MCF 10A (cell line): ENCODE measurements at places on chromosomes 3 and 15. TPM values are rescaled to one million over a fixed set of nuclear protein-coding genes. Genes with fewer than 3 reads are reported as not detected.

LRTM1 gene
- total RNA-seq: not detected in 2 replicates

XYLB gene
- total RNA-seq: 4.4 and 6.6 TPM in 2 replicates

RAD54L2 gene
- total RNA-seq: 23.5 and 28.2 TPM in 2 replicates

PPP1R14D gene
- not detected in 2 replicates for total RNA-seq

DENND6A gene
- 21.2 and 22.3 TPM in 2 replicates for total RNA-seq

PLSCR5 gene
- total RNA-seq: not detected in 2 replicates

DCLK3 gene
- not detected in 2 replicates for total RNA-seq

MUSTN1 gene
- total RNA-seq: 2.3 TPM in 1 of 2 replicates, not detected in the other

SQOR gene
- 49.8 and 75.0 TPM in 2 replicates for total RNA-seq

GPR62 gene
- total RNA-seq: not detected in 2 replicates

ZNF774 gene
- total RNA-seq: 2.6 and 4.8 TPM in 2 replicates

C2CD4A gene
- 0.16 TPM in 1 of 2 replicates, not detected in the other for total RNA-seq

GRCh38 chr3:172546105-172546504, 22.9 kb upstream of the TNFSF10 start:
- DNase-seq: peak; percentile 86

DNA sequence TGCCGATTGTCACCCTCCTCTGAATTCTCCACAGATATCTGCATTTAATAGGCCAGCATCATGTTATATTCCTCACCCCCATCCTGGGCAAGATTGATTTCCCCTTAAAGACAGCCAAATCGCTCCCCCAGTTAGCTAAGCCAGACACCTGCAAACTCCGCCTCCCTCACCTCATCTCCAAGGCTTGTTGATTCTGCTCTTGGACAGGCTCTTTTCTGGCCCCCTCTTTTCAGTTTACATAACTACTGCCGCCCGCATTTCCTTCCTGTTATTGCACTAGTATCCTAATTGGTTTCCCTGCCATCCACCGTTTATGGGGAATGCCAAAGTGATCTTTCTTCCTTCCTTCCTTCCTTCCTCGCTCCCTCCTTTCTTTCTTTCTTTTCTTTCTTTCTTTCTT, 214.7 kb upstream of the MRPL3 start:
- no peak for DNase-seq

DNA sequence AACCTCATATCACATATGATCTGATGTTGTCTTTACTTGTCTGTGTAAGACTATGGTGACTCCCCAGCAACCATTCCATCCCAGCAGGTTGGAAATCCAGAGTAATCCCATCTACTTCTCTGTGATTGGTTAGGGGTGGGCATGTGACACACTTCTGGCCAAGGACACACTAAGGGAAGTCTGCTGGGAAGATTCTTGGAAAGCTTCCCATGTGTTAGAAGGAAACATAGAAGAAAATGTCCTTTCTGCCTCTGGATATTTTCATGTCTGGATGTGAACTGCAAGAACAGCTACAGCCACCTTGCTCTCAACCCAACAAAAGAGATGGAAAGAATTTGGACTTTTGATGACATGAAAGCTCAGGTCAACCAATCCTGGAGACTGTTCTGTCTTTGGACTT, 2.6 kb upstream of the UBE2Q2 start:
- peak; percentile 52 for DNase-seq

DNA sequence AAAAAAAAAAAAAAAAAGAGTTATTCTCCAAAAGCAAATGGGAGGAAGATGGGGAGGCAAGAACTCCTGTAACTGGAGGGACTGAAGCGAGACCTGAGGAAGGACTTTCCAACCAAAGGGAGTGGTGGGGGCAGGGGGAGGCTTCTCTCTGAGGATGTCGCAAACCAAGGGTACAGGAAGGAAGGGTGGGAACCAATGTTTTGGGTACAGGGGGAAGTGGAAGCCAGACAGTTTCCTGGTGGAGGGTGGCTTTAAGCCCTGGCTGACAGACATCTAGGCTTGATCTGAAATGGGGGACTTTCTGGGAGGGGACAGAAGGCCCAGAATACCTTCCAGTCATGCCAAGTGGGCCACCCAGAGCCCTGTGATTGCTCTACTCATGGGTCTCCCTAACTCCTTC, 27.0 kb downstream of the VIPR1 start:
- DNase-seq: no peak

DNA sequence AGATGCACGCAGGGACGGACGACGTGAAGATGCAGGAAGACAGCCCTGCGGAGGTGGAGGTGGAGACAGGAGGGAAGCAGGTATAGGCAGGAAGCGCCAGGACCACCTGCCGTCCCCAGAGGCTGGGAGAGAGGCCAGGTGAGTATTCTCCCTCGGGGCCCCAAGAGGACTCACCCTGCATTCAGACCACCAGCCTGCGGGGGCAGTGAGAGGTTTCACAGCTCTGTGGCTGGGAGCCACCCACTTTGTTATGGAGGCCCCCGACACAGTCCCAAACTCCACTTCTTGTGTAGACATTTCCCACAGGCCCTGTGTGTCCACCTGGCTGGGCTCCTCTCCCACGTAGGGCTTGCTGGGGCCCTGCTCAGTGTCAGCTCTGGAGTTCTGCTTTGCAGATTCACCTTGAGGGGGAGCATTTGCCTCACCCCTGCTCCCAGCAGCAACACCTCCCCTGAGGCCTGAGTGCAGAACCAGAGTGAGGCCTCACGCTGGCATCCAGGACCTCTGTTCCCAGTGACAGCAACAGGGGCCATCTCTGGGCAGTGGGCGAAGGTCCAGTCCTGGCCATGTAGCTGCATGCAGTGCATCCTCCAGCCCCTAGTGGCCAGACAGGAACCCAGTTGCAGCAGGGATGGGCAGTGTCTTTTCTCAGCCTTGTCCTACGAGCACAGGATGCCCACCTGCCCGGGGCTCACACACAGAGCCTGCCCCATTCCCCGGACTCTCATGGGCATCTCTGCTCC, 119.4 kb upstream of the IQSEC1 start:
- DNase-seq: peak; percentile 11

DNA sequence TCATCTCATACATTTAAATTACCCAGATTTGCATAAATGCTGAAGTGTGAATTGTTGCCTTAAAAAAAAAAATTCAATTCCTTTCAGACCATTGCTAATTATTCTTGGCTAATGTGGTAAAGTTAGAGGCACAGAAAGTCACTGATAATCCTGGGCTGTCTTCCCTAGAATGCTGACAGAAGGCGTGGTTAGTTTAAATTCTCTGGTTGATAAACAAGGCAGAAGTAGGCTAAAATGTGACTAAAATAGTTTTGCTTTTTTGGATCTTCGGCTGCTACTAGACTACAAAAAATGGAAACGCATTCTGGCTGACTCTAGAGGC, 193.7 kb downstream of the OTOL1 start:
- DNase-seq: no peak

GRCh38 chr3:188194332-188194731, 40.4 kb downstream of the LPP start:
- peak; percentile 34 for DNase-seq

DNA sequence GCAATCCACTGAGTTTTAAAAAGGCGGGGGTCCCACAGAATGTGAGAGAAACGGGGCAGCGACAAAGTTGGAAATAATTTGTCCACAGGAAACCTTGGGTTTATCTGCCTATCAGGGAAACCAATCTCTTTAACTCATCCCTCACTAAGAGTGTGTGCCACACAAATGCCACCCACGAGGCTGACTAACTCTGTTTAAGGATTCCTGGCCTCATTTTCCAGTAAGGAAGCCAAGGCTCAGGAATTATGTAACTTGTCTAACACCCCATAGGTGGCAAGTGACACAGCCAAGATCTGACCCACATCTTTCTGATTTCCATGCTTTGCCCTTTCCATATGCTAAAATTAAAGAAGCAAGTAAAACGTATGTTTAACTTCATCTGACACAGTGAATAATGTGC, 263.2 kb downstream of the CNTN3 start:
- no peak for DNase-seq

DNA sequence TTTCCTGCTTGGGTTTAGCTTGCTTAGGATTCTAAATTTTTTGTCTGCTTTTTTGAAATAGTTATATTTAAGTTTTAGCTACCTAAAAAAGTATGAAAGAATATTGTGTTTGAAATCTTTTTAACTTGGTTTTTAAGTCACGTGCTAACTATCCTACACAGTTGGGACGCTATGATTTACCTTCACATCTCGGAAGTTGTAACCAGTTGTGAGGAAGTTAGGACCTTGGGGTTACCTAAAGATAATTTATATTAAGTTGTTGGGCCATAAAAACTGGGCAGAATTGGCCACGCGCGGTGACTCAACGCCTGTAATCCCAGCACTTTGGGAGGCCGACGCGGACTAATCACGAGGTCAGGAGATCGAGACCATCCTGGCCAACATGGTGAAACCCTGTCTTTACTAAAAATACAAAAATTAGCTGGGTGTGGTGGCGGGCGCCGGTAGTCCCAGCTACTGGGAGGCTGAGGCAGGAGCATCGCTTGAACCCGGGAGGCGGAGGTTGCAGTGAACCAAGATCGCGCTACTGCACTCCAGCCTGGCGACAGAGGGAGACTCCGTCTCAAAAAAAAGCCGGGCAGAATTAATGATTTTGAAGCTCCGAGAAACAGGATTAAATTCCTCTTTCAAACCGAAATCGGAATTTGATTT, 1.0 kb downstream of the ZFAND6 start:
- DNase-seq: peak; percentile 60

DNA sequence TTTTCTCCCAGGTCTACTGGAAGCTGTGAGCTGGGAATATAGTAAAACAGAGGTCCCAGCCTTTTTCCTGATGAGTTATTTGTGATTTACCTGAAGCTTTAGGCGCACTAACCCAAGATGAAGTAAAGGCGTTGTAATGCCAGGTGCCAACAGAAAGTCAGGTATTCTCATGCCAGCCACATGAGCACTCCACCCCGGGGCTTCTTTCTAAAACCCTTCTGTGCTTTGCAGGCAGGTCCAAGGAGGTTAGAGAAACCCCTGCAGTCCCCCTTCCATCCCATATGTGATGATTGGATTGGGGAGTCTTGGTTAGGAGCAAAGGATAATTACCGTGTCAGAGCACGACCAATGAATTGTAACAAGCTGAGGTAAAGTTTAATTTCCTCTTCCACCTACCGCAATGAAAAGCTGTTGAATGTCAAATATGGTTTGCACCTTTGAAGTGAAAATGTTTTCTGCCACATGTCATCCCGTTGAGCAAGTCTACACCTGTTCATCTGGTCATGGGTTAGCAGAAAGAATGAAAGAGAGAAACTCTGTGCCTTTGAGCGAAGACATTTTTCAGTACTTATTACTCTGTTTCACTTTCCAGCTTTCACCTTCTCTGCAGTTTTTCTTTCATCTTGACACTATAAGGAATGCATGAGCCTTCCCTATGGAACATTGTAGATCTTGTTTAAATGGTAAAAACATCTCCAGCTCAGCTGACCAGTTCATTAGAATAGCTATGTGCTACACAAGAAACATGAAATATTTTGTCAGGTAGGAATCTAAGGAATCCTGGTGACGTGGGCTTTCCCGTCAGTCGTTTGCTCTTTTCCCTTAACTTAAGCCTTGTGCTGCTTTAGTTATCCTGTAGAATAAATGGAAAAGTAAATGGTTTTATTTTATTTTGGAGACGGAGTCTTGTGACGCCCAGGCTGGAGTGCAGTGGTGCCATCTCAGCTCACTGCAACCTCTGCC, 204.6 kb upstream of the IL12A start:
- peak; percentile 58 for DNase-seq

- no peak for DNase-seq
Observed at GRCh38 chr3:177817751-177818150, 620.5 kb upstream of the TBL1XR1 start.

DNA sequence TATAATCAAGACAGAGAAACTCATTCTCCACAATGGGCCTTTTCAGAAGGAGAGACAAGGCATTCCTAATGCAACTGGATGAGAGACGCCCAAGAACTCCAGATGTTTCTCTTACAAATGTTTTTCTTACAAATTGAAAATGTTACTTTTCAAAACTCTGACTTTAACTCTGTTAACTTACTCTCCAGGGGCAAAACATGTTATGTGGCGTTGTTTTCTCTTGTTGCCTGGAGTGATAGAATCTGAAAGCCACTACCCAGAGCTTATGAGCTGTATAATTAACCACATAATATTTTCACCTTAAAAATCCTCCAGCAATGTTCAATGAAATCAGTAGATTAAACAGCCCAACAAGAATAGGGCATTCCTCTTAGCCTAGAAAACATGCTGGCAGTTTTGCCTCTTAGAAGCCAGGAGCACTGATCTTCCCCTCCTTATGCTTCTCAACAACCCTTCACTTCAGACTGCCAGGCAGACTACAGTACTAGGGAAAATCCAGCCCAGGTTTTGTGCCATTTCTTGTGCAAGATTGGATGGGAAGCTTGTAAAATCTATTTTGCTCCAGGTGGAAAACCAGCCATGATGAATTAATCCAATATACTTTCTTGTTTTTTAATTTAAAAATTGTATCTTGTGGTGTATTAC, 186.7 kb upstream of the GADL1 start:
- no peak for DNase-seq

DNA sequence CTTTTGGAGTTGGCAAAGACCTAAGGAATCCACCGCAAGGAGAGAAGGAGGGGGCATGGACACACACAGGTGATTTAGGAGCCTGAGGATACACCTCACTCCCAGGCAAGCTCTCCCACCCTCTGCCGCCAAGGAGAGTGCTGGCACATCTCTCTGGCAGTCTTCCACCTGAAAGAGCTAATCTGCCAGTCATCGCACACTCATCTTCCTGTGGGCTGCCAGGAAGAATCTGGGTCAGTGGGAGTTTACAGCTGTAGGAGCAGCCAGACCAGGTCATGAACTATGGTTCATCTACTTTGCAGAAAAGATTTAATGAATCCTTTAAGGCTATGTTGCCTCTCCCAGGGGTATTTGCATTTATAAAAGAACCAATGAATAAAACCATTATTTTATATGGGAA, 170.6 kb upstream of the TSC22D2 start:
- DNase-seq: peak; percentile 96

GRCh38 chr15:36029606-36030210, 483.7 kb upstream of the DPH6 start:
- no peak for DNase-seq

DNA sequence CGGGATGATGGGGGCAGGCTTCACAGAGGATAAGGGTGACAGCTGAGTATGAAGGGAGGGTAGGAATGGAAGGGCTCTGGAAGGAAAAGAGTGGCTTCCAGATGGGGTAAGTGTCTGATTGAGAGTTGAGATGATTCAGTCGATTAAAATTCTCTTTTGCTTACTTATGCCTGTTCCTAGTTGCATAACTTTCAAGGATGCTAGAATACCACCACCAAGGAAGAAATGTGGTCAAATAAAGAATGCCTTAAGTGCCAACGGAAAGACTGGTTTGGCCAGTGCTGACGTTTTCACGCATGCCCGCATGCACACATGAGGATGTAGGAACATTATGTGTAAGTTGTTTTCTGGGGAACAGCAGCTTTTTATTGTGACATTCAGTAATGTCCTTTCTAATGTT, 263.4 kb upstream of the WNT5A start:
- DNase-seq: peak; percentile 82

- peak; percentile 4 for DNase-seq
Observed at GRCh38 chr15:69685512-69686452, 233.2 kb downstream of the RPLP1 start.

DNA sequence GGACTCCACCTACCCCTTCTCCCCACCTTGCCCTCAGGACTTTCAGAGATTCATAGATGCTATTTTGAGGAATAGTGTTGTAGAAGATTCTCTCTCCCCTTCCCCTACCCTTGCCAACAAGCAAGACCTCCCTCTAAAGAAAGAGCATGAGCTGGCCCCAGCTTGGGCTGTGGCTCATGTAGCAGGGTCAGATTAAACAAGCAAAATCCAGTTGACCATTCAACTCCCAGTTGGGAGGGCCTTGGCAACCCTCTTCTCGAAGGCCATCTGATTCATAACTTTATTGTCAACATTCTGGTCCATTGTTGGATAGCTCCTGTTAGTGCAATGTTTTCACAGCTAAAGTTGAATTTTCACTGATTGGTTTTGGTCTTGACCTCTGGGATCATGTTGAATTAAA, 41.1 kb downstream of the TNFAIP8L3 start:
- DNase-seq: no peak

GRCh38 chr15:70556779-70557178, 206.6 kb downstream of the UACA start:
- no peak for DNase-seq
